ENCODE measurements at places on chromosomes 4 and X.

- no peak for DNase-seq
These were observed 8.4 kb upstream of the ELF4 start for GRCh38 chrX:130118441-130119311.

DNA sequence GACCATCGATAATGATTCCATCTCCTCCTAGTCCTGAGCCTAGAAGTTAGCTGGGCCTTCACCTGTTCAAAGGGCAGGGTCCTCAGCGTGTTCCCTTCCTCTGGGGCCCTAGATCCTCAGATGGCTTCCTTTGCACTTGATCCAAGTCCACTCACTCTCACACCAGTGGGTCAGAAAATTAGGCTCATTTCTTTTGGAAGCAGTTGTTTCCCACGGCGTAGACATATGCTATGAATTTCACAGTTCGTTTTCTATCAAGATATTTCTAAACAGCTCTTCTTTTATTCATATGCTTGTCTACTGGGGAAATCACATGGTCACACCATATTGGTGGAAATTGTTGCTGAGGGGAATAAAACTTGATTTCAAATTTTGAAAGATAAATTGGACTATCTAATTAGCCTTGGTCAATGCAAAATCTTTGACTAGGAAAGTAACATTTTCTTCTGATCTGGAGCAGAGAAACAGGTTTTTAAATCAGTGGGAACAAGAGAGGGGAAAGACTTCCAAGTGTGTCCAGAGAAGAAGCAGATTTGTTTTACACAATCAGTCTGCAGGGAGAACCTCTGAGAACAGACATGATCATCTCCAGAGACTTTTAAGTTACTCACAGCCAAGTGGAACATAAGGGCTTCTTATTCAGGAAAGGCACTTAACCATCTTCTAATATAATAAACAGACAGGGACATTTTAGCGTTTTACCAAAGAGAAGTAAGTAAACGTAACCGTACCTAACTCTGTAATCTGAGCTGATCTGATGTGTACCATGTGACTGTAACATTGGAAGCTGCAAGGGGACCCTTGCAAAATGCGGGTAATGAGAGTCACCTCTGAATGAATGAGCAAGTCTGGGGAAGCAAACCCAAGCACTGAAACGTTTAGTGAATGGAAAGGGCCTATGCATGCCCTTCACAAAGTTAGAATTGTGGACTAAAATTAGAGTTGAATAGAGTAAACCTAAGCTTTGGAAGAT lies 455.7 kb upstream of the FAT1 start:
- DNase-seq: no peak

- DNase-seq: no peak
These were observed 1.4 kb downstream of the COX7B start for GRCh38 chrX:77900688-77901087.

GRCh38 chr4:68349279-68349648 lies 626 bp downstream of the YTHDC1 start:
- DNase-seq: no peak

DNA sequence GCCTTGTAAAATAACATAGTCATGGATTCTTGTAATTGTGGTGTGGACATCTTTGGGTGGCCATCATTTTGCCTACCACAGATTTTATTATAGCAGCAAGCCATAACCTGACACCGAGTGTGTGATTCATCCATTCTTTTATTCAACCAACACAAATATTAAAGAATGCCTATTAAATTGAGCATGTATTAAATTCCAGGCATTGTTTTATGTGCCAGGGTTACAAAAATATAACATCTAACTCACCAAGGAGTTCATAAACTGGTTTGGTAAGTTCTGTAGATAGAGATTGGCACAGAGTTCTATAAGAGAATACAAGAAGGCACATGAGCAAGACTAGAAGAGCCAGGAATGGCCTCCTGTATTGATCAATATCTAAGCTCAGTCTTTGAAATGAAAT lies 18.0 kb downstream of the NBDY start:
- DNase-seq: no peak

DNA sequence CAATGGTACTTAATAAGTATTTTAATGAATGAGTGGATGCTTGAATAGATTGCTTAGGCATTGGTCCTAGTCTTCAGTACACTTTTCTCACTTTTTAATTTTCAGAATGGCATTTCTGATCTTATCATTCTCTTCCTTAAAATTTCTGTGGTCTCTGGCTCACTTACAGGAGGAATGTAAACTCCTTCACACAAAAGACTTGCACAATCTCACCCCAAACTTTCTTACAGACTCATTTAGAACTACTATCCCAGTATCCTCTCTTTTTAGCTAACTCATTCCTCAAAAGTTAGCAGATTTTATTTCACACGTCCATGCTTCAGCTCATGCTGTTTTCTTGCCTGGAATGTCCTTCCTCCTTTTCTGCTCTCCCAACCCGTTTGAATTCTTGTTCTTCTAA lies 350.1 kb downstream of the GRXCR1 start:
- DNase-seq: no peak

DNA sequence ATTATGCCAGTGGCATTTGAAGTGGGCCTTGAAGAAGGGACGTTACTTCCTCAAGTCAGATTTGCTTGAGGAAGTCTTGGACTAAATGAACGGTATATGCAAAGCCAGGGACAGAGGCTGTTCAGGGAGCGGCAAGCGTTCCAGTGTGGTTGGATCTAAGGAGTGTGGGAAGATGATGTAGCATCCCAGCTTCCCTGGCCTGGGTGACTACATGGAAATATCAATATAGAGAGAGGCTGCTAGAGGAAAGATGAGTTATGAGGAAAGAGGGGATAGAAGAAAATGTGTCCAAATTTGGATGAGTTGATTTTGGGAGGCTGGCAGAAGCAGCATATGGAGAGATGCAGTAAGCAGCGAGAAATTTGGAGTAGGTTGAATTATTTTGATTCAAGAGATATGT lies 432.5 kb upstream of the TENM3 start:
- DNase-seq: no peak

- DNase-seq: no peak
These were observed 11.7 kb upstream of the FAT4 start for GRCh38 chr4:125303058-125303457.

- DNase-seq: no peak
These were observed 21.0 kb downstream of the PDK3 start for GRCh38 chrX:24485976-24486680.

DNA sequence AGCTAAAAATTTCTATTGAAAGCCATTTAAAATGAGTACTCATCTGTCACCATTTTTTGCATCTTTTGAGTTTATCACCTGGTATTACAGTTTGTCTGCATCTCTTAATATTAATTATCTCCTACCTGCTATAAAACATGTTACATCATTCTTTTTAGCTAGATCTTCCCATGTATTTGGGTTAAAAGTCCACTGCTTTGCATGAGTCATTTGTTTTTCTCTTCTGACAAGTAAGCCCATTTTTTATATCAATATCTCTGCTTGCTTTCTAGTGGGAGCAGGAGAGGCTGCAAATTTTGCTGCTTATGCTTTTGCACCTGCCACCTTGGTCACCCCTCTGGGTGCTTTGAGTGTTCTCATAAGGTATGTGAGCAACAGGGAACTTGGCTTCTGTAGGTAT lies 16.1 kb downstream of the NIPAL1 start:
- no peak for DNase-seq

DNA sequence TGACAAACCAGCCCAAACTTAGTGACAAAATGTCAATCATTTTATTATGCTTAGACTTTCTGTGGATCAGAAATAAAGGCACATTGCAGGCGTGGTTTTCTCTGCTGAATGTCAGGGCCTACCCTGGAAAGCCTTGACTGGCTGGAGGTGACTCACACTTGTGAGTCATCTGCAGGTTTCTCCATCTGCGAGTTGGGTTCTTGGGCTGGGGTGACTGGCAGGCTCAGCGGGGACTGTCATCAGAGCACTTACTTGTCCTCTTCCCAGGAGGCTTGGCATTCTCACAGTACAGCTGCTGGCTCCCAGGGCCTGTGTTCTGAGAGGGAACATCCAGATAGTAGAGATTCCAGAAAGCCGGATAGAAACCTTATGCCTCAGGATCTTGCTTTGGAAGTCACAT lies 153.8 kb upstream of the AGA start:
- no peak for DNase-seq

DNA sequence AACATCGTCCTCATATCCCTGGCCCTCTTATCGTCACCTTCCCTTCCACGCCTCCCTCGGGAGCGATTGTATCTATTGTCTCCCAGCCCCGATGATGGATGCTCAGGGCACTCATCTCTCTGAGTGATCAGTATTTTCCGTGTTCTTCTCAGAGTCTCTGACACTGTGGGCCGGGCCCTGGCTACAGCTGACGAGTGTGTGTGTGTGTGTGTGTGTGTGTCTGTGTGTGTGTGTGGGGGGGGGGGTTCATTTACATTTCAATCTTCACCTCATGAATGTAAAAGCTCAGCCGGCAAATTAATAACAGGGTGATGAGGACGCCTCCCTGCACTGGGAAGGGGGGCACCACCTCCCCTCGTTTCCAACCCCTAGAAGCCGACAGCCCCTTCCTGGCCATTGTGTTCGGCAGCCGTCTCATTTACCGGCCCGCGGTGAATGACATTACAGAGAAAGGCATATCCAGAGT lies 159.5 kb downstream of the SHOX start:
- no peak for DNase-seq

GRCh38 chr4:145498430-145498829 lies 16.8 kb downstream of the SMAD1 start:
- DNase-seq: no peak

DNA sequence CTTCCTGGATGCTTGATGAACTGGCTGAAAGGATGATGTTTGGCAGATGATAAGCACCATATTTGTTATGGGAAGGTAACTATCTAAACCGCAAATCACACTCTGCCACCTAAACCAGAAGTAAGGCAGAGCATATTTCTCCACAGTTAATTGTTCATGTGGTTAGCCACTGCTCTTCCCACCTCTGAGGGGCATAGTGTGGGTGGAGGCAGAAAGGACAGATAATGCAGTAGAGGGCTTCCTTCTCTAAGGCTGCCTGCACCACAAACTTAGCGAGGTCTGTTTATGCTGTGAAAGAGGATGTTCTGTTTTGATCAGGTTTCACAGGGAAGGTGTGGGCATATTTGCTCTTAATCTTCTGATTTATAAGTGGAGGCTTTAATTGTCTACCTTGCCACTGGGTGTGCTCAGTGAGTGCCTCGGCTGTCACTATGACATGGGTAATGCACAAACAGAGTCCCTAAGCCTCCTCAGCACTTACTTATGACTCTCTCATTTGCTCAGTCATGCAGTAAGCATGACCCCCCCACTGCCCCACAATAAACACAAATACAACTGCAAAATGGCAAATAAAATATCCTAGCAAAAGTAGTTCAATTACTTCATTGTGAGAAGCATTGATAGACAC lies 401.0 kb downstream of the TMA16 start:
- no peak for DNase-seq

Measured in stimulated activated CD8-positive, alpha-beta memory T cell treated with anti-CD3 and anti-CD28 coated beads, Interleukin-7, amount 100 ng/mL, for 1 hour (primary cell).